RCC 7860 (cell line): ENCODE measurements at places on chromosomes 3 and 15.
A peak's percentile ranks its signal among the peaks of the same experiment; 100 is the strongest.

- DNase-seq, result no peak
Observed at GRCh38 chr15:74754593-74755215, 6.1 kb downstream of the CYP1A2 start.

- DNase-seq, result no peak
Observed at GRCh38 chr3:38137615-38138348, 679 bp upstream of the MYD88 start.

DNA sequence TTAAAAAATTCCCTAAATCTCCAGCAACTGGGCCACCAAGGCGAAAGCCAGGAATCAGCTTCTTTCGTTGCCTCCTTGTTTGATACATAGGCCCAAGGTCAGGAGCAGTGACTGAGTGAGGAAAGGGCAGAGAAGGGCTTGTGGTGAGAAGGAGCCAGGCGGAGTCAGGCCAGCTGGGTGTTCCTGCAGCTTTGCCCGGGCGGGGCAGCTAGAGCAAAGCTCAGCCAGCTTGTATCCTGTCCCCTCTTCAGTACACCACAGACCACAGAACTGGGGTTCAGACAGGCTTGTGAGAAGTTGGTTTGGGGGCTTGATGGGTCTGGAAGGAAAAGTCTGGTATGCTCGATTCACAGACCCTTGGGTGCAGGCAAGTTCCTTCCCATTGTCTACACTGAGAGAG is 52.6 kb downstream of the CCK start:
- no peak for DNase-seq

DNA sequence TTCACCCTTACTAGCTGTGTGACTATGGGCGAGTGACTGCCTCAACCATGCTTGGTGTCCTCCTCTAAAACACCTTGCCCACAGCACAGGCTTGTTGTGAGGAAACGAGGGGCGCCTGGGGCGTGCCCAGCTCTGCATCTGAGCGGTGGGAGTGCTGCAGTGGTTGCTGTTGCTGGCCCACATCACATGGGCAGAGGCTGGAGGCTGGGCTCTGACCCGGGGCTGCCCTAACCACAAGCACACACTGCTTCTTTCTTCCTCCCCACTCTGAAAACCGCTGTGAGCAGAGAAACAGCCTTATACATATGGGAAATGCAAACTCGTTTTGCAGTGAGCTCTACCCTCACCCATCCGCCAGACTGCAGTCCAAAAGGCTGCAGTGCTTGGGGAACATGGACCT is 74.8 kb upstream of the RPL32 start:
- no peak for DNase-seq

DNA sequence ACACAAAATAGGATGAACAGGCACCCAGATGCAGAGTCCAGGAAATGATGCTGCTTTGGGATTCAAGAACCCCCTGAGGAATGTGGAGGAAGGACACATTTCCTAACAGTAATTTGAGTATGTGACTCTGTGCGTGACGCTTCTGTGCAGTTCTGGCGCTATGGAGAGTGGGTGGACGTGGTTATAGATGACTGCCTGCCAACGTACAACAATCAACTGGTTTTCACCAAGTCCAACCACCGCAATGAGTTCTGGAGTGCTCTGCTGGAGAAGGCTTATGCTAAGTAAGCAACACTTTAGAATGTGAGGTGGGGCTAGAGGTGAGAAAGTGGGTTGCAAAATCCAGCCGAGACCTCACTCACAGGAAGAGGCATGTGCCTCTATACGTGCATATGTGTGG is 28.3 kb downstream of the CAPN3 start:
- DNase-seq, result no peak

GRCh38 chr3:32992310-32992686 is 40.9 kb downstream of the CCR4 start:
- DNase-seq, result no peak

- DNase-seq, result no peak
Observed at GRCh38 chr3:87191641-87192040, 35.5 kb upstream of the CHMP2B start.

- no peak for DNase-seq
Observed at GRCh38 chr3:113736548-113737089, 9.4 kb downstream of the NAA50 start.

- no peak for DNase-seq
Observed at GRCh38 chr3:40427045-40427669, 30.0 kb upstream of the RPL14 start.

DNA sequence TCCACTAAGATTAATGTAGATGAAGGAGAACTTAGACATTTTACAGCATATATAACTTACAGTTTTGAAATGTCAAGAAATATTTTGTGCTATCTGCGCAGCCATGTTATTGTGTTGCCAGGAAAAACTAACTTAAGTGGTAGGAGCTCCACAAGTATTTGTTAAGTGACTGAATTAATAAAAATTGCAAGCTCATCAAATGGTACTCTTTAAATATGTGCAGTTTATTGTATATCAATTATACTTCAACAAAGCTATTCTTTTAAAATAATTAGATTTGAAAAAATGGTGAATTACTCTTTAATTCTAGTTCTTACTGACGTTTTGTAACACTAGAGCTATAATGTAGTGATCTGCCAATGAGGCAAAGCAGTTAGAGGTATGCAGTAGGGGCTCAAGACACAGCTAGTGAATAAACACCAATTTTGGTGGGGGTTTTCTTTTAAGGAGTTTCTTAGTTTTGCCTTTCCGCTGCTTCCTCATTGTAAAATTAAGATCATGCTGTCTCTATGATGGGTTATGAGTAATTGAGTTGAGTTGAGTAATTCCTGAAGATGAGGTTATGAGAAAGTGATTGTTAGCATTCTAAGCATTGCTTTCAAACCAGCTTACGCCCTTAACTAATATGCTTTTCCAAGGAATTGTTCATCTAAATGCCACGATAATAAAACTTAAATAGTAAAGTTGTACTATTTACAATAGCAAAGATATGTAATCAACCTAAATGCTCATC is 10.9 kb upstream of the LXN start:
- DNase-seq, result no peak

GRCh38 chr3:50592568-50592967 is 19.0 kb downstream of the CISH start:
- DNase-seq, result no peak

- no peak for DNase-seq
Observed at GRCh38 chr3:154759966-154760365, 320.2 kb upstream of the MME start.

- no peak for DNase-seq
Observed at GRCh38 chr3:143070977-143071551, 48.5 kb upstream of the CHST2 start.

GRCh38 chr3:126546013-126546412 is 12.7 kb downstream of the C3orf22 start:
- DNase-seq, result no peak

- DNase-seq, result peak; percentile 49
Observed at GRCh38 chr3:45666757-45667431, 22.3 kb upstream of the SACM1L start.

GRCh38 chr3:36367912-36368573 is 12.3 kb upstream of the STAC start:
- DNase-seq, result no peak

- DNase-seq, result no peak
Observed at GRCh38 chr3:78863306-78864203, 904.2 kb downstream of the ROBO1 start.

DNA sequence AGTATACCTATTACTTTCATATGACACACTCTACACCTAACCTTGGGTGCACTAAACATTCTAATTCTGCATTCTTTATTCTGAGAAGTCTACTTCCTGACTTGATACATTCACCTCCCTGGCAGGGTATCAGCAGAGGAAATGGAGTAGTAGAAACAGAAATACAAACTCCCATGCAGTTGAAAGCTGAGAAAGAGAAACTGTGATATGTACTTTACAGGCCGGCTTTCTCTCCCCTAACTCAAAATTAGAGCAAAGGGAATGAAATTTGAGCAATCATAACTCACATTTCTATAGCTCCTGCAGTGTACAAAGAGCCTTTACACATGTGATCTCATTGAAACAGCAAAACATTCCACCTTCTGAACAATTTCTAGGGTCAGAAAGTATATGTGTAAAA is 135.5 kb upstream of the COL8A1 start:
- DNase-seq, result no peak
